ENCODE measurements at places on chromosomes 7 and 10.
A peak's percentile ranks its signal among the peaks of the same experiment; 100 is the strongest.

- no peak for DNase-seq
Measured at GRCh38 chr7:139582130-139582650, 58.7 kb downstream of the CLEC2L start.

DNA sequence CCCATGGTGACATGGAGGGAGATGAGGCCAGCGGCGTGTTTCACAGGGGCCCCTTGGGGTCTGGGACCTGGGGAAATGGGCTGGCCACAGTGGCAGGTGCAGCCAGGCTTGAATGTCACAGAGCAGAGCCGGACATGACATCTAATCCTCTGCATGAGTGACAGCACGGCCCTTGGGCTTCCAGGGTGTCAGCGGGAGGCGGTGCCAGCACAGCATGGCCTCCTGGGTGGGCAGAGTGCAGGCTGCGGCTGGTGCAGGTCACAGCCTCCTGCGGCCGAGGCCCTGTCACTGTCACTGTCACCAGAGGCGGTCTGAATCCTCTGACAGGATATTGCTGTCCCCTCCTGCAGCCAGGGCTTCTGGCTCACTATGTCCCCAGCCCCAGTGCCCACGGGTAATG, 18.2 kb downstream of the BHLHA15 start:
- no peak for DNase-seq

- DNase-seq = no peak
Measured at GRCh38 chr7:44625526-44626471, 19.4 kb downstream of the OGDH start.

DNA sequence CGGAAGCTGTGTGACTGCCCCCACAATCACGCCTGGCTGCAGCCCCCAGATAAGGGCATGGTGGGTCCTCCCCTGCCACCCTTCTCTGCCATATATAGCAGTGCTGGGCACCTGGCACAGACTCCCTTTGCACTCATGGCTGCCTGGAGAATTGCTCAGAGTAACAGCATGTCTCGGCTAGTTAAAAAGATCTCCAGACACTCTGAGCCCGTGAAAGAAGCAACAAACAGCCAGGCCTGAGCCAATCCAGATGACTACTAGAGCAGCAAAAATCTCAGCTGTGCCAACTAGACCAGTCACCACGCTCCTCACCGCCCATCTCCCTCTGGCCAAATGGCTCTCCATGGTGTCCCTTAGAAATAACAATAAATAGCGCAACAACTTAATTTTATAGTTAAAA, 71.3 kb downstream of the PARD3 start:
- DNase-seq = no peak

GRCh38 chr7:114107522-114107921, 188.7 kb upstream of the PPP1R3A start:
- no peak for DNase-seq

DNA sequence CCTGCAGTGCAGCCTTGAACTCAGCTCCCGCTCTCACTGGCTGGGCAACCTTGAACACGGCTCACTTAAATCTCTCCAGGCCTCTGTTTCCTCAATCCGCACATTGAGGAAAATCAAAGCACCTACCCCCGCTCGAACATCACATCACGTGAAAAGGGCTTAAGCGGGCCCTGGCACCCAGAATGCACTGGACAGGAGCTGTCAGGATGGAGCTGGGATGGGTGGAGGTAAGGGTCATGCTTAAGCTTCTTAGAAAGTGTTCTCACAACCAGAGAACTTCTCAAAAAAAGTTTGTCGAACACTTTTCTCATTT, 55.7 kb upstream of the MGMT start:
- DNase-seq = no peak

GRCh38 chr10:78435484-78436221, 402.0 kb downstream of the RPS24 start:
- no peak for DNase-seq

- no peak for DNase-seq
Measured at GRCh38 chr7:148148456-148148855, 442.1 kb upstream of the C7orf33 start.

DNA sequence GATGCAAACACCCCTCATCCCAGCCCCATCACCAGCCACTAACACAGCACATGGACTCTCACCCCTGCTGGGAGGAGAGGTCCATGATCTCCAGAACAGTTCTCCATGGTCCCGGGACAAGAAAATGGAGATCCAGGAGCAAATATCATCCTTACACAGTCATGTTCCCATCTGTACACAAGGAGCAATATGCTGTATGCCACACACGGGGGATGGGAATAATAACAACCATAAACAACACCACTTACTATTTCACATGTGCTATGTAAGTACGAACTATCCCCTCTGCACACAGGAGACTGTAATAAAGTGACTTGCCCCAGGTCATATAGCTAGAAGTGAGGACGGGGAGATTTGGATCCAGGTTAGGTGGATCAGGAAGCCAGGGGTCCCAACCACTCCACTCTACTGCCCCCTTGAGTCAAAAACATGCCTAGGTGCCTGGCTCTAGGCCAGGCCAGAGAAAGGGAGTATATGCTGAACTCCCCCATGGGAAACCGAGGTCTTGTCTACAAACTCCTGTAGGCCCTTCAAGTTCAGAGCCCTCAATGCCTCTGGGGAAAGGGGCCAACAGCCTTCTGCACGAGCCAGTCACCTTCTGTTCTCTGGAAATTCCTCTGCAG, 34.1 kb downstream of the LRRC20 start:
- no peak for DNase-seq

- DNase-seq = no peak
Measured at GRCh38 chr10:70729763-70730357, 55.3 kb downstream of the TBATA start.

- no peak for DNase-seq
Measured at GRCh38 chr10:79047584-79047874, 21.2 kb upstream of the ZMIZ1 start.

GRCh38 chr10:97708976-97709946, 4.3 kb upstream of the MARVELD1 start:
- peak; percentile 4 for DNase-seq

DNA sequence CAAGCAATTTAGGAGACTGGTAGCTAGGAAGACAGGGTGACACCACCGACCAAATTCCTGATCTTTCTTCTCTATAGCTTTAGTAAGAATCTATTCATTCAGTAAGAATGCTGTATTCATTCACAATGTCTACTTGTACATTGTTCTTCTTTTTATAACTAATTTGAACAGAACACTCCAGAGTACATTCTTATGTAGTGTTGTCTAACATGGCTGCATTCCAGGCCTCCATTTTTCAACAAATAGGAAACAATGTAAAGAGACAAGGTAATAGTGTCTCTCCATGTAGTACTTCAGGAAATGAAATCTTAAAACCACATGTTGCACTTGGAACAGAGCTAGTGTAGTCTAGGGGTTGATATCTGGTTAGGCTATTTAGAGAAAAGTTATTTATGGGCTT, 1.8 kb downstream of the VCL start:
- no peak for DNase-seq

GRCh38 chr10:91617072-91617609, 15.7 kb downstream of the PPP1R3C start:
- DNase-seq = no peak

GRCh38 chr7:115844857-115845256, 185.7 kb downstream of the TFEC start:
- DNase-seq = no peak

GRCh38 chr10:110413903-110414547, 83.7 kb upstream of the DUSP5 start:
- DNase-seq = no peak

GRCh38 chr7:127587663-127588018, 570 bp upstream of the ARF5 start:
- DNase-seq = no peak

GRCh38 chr10:110167149-110167548, 40.3 kb upstream of the MXI1 start:
- no peak for DNase-seq

- DNase-seq = no peak
Measured at GRCh38 chr7:101554584-101555268, 74.4 kb downstream of the MYL10 start.

Measured in effector CD8-positive, alpha-beta T cell (primary cell).